Activated CD8-positive, alpha-beta T cell treated with anti-CD3 and anti-CD28 coated beads for 36 hours (primary cell): ENCODE measurements at places on chromosomes 3 and 15. TPM values are rescaled to one million over a fixed set of nuclear protein-coding genes. Genes with fewer than 3 reads are reported as not detected.

The LCTL gene
- total RNA-seq, result not detected

GRCh38 chr3:184781801-184782200, 30.2 kb upstream of the VPS8 start:
- H3K4me1 ChIP-seq, result peaks cover 21% of the 10 kb centered on the region
- no peaks in the 10 kb centered on the region for H3K36me3 ChIP-seq
- H3K27ac ChIP-seq, result no peak overlapping the region
- no peak overlapping the region for H3K4me3 ChIP-seq

DNA sequence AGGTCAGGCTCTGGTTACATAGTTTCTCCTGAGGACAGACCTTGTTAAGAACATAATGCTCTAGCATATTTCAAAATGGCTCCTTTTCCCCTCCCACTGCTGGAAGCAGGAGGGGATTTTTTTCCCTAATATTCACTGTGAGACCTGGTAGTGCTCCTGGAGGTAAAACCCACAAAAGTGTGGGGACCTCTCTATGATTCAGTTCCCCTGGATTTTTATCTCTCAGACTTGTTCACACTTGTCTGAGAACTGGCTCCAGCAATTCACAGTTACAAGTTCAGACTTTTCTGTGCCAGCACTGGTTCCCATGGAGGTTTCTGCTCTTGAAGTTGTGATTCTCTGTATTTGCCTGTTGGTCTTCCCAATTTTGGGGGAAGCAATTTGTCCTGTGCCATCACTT, 36.3 kb upstream of the PCOLCE2 start:
- no peaks in the 10 kb centered on the region for H3K36me3 ChIP-seq
- no peak overlapping the region for H3K4me3 ChIP-seq
- H3K27ac ChIP-seq, result no peak overlapping the region
- H3K4me1 ChIP-seq, result no peaks in the 10 kb centered on the region

GRCh38 chr3:117003501-117003900, 293.9 kb downstream of the TUSC7 start:
- no peaks in the 10 kb centered on the region for H3K27me3 ChIP-seq
- H3K4me1 ChIP-seq, result no peaks in the 10 kb centered on the region
- H3K36me3 ChIP-seq, result no peaks in the 10 kb centered on the region
- H3K4me3 ChIP-seq, result no peak overlapping the region
- DNase-seq, result no peak
- H3K27ac ChIP-seq, result no peak overlapping the region

GRCh38 chr3:39146611-39147591, 6.5 kb downstream of the CSRNP1 start:
- peak overlapping the region; percentile 100 for H3K4me3 ChIP-seq
- H3K27ac ChIP-seq, result peak overlapping the region; percentile 99
- peak; percentile 83 for DNase-seq
- peaks cover 71% of the 10 kb centered on the region for H3K4me1 ChIP-seq
- H3K27me3 ChIP-seq, result no peaks in the 10 kb centered on the region
- peaks cover 97% of the 10 kb centered on the region for H3K36me3 ChIP-seq
